Metanephros (tissue), 2 donors: ENCODE measurements at places on chromosomes 11 and 22. TPM values are rescaled to one million over a fixed set of nuclear protein-coding genes. Genes with fewer than 3 reads are reported as not detected.

The GGTLC3 gene
- total RNA-seq, result 0.29 TPM

The DSCAML1 gene
- 6.0 TPM for total RNA-seq

The C11orf52 gene
- total RNA-seq, result 8.2 TPM

The FXYD6 gene
- total RNA-seq, result 54.7 TPM

The NXPE1 gene
- total RNA-seq, result not detected

The KBTBD4 gene
- 22.0 TPM for total RNA-seq

The UBQLN3 gene
- 0.82 TPM for total RNA-seq

The LRRC10B gene
- 3.4 TPM for total RNA-seq

The PATE2 gene
- total RNA-seq, result not detected

The CALCB gene
- total RNA-seq, result 1.9 TPM

The TBX10 gene
- total RNA-seq, result not detected

The RCOR2 gene
- 4.1 TPM for total RNA-seq

The TP53AIP1 gene
- total RNA-seq, result 0.58 TPM

The RAB39A gene
- total RNA-seq, result 1.5 TPM

The TMEM218 gene
- total RNA-seq, result 33.0 TPM

The SLC22A25 gene
- total RNA-seq, result not detected

The RIMBP3C gene
- total RNA-seq, result 0.82 TPM

The CDC42BPG gene
- 8.7 TPM for total RNA-seq

The GRM5 gene
- 1.2 TPM for total RNA-seq

The SORL1 gene
- total RNA-seq, result 67.6 TPM

The OR51E1 gene
- total RNA-seq, result 1.3 TPM

The SMIM35 gene
- total RNA-seq, result not detected

The HTR3B gene
- not detected for total RNA-seq

The WT1 gene
- 63.9 TPM for total RNA-seq

The PHLDA2 gene
- 6.2 TPM for total RNA-seq

The TSKU gene
- 19.0 TPM for total RNA-seq

The MRGPRF gene
- total RNA-seq, result 26.7 TPM

The SYVN1 gene
- 22.3 TPM for total RNA-seq

The OR52E8 gene
- not detected for total RNA-seq

The OR2D2 gene
- total RNA-seq, result 0.70 TPM

The TIGD3 gene
- total RNA-seq, result 0.35 TPM
